Karpas-422 (cell line): ENCODE measurements at places on chromosomes 7 and 10.

GRCh38 chr10:110423650-110424049 is 74.1 kb upstream of the DUSP5 start:
- DNase-seq = no peak

GRCh38 chr10:11264296-11265048 is 246.8 kb downstream of the CELF2 start:
- no peak for DNase-seq

DNA sequence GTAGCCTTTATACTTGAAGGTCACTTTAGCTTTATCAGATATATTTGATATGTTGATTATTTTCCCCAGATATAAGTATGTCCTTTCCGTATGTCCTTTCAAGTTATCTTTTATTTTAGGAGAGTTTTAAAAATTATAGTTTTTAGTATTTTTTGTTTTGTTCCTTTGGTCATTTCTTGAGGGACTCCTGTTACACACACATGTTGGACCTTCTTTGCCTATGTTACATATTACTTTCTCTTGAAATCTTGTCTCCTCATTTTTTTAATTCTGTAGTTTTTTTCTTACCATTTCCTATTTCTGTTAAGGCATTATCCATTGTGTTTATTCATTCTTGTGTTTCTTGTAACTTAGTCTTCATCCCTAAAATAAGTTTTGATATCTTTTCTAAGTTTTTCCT is 23.9 kb downstream of the GLCCI1 start:
- DNase-seq = no peak

- no peak for DNase-seq
Observed at GRCh38 chr7:28748346-28748745, 209.8 kb downstream of the TRIL start.

DNA sequence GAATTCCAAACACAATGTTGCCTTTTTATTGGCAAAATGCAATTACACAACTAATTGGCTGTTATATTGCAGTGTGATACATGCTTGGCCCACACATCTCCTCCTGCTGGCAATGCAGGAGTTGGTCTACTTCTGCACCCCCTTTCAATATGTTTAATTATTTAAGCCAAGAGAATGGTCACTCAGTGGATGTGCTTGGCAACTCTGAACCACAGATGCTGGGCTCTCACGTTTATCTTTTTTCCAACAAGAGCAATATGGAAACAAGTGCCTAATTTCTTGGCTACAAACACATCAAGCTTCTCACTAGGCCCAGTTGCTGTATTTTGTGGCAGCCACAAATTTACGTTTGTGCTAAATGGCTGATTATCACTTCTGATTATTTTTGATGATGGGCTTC is 1149.2 kb upstream of the CELF2 start:
- no peak for DNase-seq

- DNase-seq = peak; percentile 63
Observed at GRCh38 chr10:26858707-26859034, 2.1 kb downstream of the ABI1 start.

GRCh38 chr10:131396121-131397050 is 84.9 kb upstream of the TCERG1L start:
- peak; percentile 45 for DNase-seq

DNA sequence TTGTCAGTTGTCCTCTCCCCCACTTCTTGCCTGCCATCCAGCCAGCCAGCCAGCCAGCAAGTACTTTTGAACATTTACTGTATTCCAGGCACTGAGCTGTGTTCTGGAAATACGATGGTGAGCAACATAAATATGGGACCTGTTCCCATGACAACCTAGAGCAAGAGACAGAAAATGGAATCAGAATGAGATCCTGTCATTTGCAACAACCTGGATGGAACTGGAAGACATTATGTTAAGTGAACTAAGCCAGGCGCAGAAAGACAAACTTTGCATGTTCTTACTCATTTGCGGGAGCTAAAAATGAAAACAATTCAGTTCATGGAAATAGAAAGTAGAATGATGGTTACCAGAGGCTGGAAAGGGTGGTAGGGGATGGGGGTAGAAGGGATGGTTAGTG is 140.7 kb downstream of the ICA1 start:
- DNase-seq = no peak

DNA sequence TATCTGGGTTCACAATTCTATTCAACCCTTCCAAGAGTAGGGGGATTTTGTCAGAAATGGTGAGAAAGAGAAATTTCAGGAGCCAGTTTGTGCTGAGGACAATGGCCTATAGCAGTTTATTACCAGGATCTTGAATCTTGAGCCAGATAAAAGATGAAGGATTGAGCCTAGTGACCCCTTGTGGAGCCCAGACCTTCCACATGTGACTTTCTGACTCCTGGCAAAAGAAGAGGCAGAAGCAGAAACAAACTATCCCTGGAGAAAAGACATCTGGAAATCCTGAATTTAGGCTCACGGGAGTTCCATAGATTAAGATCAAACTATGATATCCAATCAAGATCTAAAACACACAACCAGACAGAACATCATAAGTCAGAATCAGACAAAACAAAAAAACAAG is 60.9 kb upstream of the CHRM2 start:
- peak; percentile 43 for DNase-seq

- no peak for DNase-seq
Observed at GRCh38 chr10:131035779-131036178, 275.7 kb downstream of the TCERG1L start.

DNA sequence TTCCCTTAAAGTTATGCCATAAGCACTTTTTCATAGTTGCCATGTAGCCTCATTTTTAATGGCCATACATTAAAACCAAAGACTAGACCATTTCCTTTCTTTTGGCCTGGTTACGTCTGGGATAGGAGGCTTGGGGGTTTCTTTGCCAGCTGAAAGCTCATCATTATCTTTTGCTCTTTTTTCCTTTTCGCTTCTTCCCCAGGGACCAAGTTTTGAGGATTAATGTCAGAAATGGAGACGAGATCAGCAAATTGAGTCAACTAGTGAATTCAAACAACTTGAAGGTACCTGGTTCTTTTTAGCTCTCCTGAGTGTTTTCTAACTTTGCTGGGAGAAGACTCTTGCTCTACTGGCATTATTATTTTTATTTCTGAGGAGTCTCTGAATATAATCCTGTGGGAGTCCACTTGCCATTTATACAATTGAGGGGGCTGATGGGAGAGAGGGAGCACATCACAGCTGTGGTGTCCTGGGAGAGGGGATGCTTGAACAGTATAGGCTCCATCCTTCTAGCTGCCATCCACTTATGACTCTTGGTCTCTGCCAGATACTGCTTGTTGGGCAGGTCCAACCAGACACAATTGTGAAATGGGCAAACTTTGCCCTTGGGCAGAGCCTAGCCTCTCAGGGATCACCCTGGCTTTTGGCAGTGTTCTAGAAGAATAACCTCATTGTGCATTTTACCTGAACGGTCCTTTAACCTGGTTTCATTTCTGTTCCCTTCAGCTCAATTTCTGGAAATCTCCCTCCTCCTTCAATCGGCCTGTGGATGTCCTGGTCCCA is 5.8 kb downstream of the CPA4 start:
- no peak for DNase-seq

GRCh38 chr10:104350127-104350635 is 3.5 kb upstream of the CFAP58 start:
- peak; percentile 88 for DNase-seq

DNA sequence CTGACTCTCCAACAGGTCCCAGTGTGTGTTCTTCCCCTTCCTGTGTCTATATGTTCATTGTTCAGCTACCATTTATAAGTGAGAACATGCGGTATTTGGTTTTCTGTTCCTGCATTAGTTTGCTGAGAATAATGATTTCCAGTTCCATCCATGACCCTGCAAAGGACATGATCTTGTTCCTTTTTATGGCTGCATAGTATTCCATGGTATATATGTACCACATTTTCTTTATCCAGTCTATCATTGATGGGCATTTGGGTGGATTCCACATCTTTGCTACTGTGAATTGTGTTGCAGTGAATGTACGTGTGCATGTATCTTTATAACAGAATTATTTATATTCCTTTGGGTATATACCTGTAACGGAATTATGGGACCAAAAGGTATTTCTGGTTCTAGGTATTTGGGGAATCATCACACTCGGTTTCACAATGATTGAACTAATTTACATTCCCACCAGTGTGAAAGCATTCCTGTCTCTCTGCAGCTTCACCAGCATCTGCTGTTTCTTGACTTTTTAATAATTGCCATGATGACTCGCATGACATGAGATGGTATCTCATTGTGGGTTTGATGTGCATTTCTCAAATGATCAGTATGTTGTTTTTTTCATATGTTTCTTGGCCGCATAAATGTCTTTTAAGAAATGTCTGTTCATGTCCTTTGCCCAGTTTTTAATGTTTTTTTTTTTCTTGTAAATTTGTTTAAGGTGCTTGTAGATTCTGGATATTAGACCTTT is 60.2 kb downstream of the LSMEM1 start:
- DNase-seq = no peak

GRCh38 chr7:129610709-129611245 is 743 bp upstream of the NRF1 start:
- peak; percentile 40 for DNase-seq

DNA sequence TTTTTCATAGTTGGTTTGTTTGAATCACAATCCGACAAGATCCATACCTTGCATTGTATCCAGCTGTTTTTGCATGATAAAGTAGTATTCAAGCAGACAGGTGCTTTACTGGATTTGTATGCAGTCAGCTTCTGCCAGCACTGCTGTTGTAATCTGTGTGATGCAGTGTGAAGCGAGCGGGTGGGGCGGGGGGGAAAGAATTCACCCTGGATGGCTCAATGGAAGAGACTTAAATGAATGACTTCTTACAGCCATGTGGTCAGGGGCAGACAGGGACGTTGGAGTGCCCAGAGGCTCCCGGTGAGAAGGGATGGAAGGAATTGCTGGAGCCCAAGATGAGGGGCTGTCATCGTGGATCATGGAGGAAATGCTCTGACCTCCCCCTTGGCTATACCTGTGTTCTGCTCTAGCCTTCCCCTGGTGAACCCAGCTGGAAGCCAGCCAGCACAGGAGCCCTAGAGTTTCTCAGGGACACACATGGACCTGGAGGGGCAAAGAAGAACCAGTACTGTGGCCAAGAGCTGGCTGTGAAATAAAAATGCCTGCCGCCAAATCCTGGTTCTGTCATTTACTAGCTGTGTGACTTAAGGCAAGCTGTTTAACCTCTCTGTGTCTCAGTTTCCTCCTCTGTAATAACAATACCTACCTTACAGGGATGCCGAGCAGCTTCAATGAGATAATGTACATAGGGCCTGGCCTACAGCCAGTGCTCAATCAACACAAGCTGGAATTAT is 14.1 kb downstream of the NFE2L3 start:
- no peak for DNase-seq
